ENCODE measurements at places on chromosomes 6 and 20. TPM values are rescaled to one million over a fixed set of nuclear protein-coding genes. Genes with fewer than 3 reads are reported as not detected.

Gene RAB23
- 5.1 TPM for total RNA-seq

Gene MCM8
- 35.2 TPM for total RNA-seq

DNA sequence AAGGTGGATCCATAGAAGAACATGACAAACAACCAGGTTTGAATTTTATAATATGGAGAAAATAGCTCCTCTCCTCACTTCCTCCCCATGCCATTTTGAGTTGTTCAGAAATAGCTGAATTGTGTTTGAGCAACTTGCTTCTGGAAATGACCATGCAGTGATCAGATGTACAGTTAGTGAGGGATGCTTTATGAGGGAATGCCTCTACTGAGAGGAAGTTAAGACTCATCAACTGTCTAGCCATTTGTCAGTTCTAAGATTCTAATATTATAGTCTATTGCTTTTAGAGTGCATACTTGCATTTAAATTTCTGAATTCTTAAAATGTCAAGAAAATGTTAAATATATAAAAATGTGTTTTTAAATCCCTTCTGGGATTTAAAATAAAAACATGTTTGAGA lies 3.8 kb downstream of the LAMA2 start:
- no peak for DNase-seq
- H3K27ac ChIP-seq = no peak overlapping the region
- no peaks in the 10 kb centered on the region for H3K4me1 ChIP-seq
- no peaks in the 10 kb centered on the region for H3K36me3 ChIP-seq
- peaks cover 24% of the 10 kb centered on the region for H3K27me3 ChIP-seq

Gene BTNL2
- total RNA-seq = not detected

DNA sequence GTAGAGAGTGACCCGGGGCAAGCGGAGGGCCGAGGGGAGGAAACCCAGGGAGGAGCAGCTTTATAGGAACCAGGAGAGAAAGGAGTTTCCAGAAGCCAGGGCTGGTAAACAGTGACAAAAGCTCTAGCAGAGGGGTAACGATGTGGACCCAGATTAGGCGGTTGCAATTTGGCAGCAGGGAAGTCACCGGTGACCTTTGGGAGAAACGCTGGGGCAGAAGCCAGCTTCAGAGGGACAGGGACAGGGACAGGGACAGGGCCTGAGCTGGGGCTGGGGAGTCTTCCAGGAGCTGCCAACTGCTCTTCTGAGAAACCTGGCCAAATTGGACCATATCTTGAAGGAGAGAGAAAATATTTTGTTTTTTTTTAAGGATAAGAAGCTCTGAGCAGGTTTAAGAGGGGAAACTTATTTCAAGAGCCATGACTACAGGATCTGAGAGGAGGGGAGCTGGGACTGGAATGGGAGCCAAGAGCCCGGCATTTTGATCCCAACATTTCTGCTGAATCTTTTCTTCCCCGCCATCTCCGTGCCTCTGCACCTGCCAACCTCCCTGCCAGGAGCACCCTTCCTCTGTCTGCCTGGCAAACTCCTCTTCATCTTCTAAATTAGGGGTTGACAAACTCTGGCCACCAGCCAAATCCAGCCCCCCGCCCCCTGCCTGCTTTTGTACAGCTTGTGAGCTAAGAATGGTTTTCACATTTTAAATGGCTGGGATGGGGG lies 22.6 kb upstream of the PREX1 start:
- H3K36me3 ChIP-seq = peaks cover 6% of the 10 kb centered on the region
- H3K4me1 ChIP-seq = peaks cover 36% of the 10 kb centered on the region
- H3K4me3 ChIP-seq = no peak overlapping the region
- no peak overlapping the region for H3K27ac ChIP-seq
- H3K27me3 ChIP-seq = peaks cover 2% of the 10 kb centered on the region
- DNase-seq = no peak

Gene GABRR1
- total RNA-seq = not detected

DNA sequence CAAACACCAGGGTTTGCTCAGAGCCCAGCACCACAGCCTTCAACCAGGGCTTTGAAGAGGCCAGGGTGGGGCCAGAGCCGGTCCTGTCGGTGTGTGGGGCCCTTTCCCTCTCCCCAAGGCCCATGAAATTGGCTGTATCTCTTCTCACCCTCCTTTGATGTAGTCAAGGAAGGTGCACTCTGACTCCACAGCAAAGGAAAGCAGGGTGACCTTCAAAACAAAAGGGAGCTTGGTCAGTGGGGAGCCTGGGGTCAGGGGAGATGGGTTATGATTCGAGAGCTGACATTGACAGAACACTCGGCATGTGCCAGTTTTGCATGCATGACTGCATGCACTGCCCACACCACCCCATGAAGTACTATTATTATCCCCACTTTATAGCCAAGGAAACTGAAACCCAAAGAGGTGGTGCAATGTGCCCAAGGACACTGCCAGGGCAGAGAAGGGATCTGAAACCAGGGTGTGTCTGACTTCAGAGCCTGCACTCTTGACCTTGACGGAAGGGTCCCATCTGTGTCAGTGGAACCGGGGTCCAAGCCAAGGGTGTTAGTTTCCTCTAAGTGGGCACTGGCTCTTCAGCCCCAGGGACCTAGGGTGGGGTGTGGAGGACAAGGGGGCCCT lies 55.4 kb downstream of the RAB44 start:
- H3K36me3 ChIP-seq = no peaks in the 10 kb centered on the region
- no peak for DNase-seq
- H3K4me3 ChIP-seq = no peak overlapping the region
- no peaks in the 10 kb centered on the region for H3K27me3 ChIP-seq
- H3K4me1 ChIP-seq = peaks cover 54% of the 10 kb centered on the region

GRCh38 chr20:16740365-16741072 lies 7.6 kb upstream of the OTOR start:
- H3K27me3 ChIP-seq = peaks cover 10% of the 10 kb centered on the region
- peaks cover 7% of the 10 kb centered on the region for H3K4me1 ChIP-seq
- no peak overlapping the region for H3K4me3 ChIP-seq
- peaks cover 58% of the 10 kb centered on the region for H3K36me3 ChIP-seq

DNA sequence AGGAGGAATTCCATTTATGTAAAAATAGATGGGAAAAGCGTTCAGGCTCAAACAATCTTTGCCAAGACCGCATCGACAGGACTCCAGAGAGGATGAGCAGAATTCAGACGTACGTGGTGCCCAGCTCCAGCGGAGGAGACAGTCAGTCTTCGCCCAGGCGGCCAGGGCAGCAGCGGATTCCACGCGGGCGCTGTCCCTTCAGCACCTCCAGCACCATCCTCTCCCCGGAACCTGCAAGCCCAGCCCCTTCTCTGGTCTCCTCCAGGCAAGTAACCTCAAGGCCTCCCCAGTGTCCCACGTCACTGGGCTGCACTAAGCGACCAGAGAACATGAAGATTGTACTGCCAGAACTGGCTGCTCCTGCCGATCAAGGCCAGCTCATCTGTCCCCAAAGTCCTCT lies 2.8 kb upstream of the KCNQ2 start:
- H3K4me3 ChIP-seq = no peak overlapping the region
- peaks cover 28% of the 10 kb centered on the region for H3K27me3 ChIP-seq
- H3K4me1 ChIP-seq = no peaks in the 10 kb centered on the region
- no peak for DNase-seq

Gene SRMS
- not detected for total RNA-seq

GRCh38 chr6:159490298-159490937 lies 202.6 kb downstream of the SOD2 start:
- H3K4me1 ChIP-seq = no peaks in the 10 kb centered on the region
- H3K27me3 ChIP-seq = peaks cover 7% of the 10 kb centered on the region
- no peak overlapping the region for H3K4me3 ChIP-seq
- no peak overlapping the region for H3K27ac ChIP-seq
- H3K36me3 ChIP-seq = no peaks in the 10 kb centered on the region
- DNase-seq = no peak

Gene HLA-B
- 3,693 TPM for total RNA-seq

Gene IYD
- not detected for total RNA-seq

- no peak overlapping the region for H3K4me3 ChIP-seq
- no peaks in the 10 kb centered on the region for H3K4me1 ChIP-seq
- DNase-seq = no peak
- no peaks in the 10 kb centered on the region for H3K36me3 ChIP-seq
Measured at GRCh38 chr6:102732898-102733297, 1339.4 kb downstream of the GRIK2 start.

GRCh38 chr20:59161721-59162120 lies 1.9 kb upstream of the ZNF831 start:
- H3K27ac ChIP-seq = peak overlapping the region; percentile 58
- DNase-seq = no peak
- peak overlapping the region; percentile 1 for H3K4me3 ChIP-seq
- no peaks in the 10 kb centered on the region for H3K27me3 ChIP-seq

Gene HLA-DRA
- total RNA-seq = 20.8 TPM

DNA sequence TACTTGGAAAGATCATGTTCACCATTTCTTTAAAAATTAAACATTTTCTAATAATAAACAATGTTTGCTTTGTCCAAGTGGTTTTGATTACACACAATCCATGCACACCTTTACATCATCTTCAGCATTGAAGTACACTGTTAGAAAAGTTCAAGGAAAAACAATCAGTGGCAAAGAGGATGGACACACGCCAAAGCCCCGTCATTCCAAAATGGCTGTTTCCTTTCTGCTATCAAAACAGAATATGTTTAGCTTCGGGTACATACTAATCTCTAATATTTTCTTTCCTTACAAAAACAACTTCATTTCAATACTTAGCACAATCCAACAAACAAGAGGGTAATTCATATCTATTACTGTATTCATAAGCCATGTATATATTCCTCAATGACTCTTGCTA lies 24.5 kb downstream of the REPS1 start:
- H3K4me3 ChIP-seq = no peak overlapping the region
- no peak overlapping the region for H3K27ac ChIP-seq
- no peaks in the 10 kb centered on the region for H3K36me3 ChIP-seq
- no peaks in the 10 kb centered on the region for H3K27me3 ChIP-seq

DNA sequence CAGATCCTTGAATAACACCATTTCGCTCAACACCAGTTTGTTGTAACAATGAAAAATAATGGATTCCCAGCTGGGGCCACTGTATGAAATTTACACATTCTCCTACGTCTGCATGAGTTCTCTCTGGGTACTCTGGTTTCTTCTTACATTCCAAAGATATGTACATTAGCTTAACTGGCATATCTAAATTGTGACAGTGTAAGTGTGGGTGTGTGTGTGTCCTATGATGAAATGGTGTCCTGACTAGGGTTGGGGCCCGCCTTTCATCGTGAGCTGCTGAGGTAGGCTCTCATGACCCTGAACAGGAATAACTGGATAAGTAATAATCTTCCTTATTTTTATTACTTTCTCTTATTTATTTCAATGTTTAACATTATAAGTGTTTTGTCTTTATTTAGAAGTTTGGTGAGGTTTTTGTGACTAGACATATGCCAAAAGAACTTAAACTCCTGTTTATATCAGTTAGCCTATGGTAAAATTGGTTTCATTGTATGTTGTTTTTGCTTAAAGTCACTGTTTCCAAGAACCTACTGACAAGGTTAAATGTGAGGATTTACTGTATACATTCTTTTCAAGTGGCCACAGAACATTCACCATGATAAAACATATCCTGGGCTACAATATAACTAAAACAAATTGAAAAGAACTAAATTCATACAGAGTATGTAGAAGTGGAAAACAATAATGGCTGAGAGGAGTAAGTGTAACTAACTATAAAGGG lies 42.4 kb downstream of the RBL1 start:
- DNase-seq = no peak
- no peaks in the 10 kb centered on the region for H3K27me3 ChIP-seq
- no peak overlapping the region for H3K4me3 ChIP-seq

DNA sequence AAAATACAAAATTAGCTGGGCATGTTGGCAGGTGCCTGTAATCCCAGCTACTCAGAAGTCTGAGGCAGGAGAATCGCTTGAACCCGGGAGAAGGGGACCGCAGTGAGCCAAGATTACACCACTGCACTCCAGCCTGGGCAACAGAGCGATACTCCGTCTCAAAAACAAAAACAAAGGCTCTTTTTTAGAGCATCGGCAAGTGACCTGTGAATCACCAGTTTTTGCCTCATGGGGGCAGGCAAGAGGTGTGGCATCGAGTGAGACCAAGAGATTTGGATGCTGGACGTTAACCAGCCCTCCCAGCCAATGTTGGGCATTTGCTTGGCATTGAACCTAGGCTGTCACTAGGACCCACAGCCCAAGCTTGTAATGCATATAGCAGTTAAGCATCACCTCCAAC lies 14.6 kb upstream of the CDK5RAP1 start:
- no peak overlapping the region for H3K4me3 ChIP-seq
- H3K4me1 ChIP-seq = no peaks in the 10 kb centered on the region
- H3K27me3 ChIP-seq = no peaks in the 10 kb centered on the region
- H3K27ac ChIP-seq = no peak overlapping the region

DNA sequence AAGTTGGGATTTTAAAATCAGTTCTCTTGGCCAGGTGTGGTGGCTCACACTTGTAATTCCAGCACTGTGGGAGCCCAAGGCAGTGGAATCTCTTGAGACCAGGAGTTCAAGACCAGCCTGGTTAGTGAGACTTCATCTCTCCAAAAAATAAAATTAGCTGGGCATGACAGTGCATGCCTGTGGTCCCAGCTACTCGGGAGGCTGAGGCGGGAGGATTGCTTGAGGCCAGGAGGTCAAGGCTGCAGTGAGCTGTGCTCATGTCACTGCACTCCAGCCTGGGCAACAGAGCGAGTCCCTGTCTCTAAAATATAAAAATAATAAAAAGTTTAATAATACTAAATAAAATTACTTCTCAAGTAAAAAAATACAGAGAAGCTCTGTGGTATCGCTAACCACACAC lies 77.5 kb downstream of the FOXA2 start:
- no peak overlapping the region for H3K27ac ChIP-seq
- H3K4me3 ChIP-seq = no peak overlapping the region
- H3K27me3 ChIP-seq = no peaks in the 10 kb centered on the region
- H3K36me3 ChIP-seq = no peaks in the 10 kb centered on the region
- no peaks in the 10 kb centered on the region for H3K4me1 ChIP-seq

DNA sequence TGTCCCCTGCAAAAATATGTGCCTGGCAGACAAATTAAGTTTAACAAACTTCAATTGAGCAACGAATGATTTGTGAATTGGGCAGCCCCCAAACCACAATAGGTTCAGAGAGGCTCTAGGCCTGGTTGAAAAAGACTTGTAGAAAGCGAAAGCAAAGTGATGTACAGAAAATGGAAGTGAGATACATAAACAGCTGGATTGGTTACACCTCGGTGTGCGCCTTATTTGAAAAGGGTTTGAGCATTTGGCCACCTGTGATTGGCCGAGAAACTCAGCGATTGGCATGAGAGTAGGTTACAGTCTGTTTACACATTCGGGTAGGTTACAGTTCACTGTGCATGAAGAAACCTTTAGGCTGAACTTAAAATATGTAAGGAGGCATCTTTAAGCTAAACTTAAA lies 136.9 kb downstream of the CD83 start:
- no peak for DNase-seq
- H3K27me3 ChIP-seq = no peaks in the 10 kb centered on the region
- peaks cover 6% of the 10 kb centered on the region for H3K36me3 ChIP-seq

Gene PDE7B
- 27.6 TPM for total RNA-seq

DNA sequence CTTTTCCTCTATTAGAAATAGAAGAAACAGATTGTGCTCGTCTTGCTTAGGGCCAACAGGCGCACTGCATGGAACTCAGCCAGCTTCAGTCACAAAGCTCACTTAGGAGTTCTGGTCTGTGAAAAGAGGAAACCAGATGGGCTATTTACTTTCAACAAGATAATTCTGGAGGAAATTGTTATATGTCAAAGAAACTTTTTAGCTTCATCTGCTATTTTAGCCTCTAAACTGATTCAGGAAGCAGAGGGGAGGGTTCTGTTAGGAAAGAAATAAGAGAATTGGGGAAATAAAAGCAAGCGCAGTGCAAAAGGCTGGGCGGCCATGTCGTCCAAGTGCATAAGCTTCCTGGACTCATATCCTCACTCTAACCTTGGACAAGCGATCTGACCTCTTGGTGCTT lies 21.3 kb downstream of the PRKN start:
- no peaks in the 10 kb centered on the region for H3K36me3 ChIP-seq
- H3K4me3 ChIP-seq = no peak overlapping the region
- no peak for DNase-seq
- no peaks in the 10 kb centered on the region for H3K4me1 ChIP-seq
